Stimulated activated CD4-positive, alpha-beta T cell treated with anti-CD3 and anti-CD28 coated beads, Interleukin-15, amount 100 ng/mL, for 1 hour (primary cell): ENCODE measurements at places on chromosomes 16 and 17.

DNA sequence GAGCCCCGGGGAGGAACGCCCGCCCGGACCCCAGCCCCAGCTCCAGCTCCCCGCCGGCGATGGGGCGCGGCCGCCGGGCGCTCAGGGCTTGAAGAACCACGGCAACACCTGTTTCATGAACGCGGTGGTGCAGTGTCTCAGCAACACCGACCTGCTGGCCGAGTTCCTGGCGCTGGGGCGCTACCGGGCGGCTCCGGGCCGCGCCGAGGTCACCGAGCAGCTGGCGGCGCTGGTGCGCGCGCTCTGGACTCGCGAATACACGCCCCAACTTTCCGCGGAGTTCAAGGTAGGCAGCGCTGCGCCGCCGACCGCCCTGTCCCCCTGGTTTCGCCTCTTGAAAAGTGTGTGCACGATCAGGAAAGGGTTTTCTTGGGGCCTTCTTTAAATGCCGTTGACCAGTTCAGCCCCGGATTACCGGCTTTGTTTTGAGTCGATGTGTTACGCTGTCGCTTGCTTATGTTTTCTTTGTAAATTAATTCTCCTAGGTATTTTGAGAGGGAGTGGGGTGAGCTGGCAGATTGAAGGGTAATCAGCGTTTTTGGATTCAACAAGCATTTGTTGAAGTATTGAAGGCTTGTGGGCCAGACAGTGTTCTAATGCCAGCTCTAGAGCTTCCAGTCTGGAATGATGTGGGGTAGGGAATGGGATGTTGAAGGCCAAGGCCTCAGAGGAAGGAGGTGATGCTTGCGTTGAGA, 681 bp downstream of the USP43 start:
- no peak for DNase-seq

GRCh38 chr17:4319221-4319620, 47.3 kb downstream of the UBE2G1 start:
- no peak for DNase-seq

- DNase-seq = no peak
Observed at GRCh38 chr17:1986783-1987451, 38.2 kb downstream of the RTN4RL1 start.

DNA sequence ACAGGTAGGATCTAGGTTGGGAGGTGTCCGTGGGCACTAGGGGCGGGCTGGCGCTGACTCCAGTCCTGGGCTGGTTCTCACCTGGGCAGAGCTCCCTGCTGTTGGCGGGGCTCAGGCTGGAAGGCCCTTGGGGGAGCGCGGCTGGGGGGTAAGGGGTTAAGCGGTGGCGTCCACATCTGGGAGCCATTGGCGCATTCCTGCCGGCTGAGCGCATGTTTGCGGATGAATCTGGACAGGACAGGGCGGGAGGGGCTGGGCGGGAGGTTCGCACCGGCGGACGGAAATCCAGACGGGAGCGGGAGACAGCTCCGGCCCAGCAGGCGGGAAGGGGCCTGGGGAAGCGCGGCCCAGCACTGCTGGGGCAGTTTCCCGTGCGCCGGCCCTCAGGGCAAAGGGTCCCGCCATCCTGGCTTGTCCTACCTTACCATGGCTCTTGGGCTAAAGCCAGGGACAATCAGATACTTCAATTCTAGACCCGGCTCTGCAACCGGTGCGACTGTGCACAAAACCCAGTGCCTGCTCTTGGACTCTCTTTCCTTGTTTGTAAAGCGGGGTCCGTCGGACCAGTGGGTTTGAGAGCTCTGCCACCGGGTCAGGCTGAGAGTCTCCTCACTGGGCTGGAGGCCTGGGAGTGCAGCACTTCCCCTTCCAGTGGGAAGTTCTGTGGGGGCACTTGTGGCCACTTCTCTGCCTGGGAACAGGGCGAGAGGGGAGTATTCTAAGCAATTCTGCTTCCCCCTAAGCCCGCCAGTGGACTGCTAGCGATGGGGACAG, 7.8 kb downstream of the RARA start:
- DNase-seq = no peak

DNA sequence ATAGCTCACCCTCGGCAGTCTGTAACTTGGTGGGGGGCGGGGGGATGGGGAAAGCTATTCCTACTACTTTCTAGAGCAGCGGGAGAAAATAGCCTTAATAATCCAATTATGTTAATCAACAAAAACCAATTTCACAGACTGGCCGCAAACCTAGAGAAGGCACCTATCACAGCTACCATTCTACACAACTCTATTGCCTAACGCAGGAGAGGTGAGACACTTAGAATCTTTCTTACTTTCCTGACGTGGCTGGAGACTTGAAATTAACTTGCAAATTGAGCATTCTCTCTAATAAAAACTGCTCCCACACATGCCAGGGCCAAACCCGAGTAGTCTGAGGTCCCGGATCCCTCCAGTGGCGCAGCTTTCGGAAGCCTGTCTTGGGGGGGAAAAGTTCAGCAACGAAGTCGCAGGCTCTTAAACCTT, 794 bp downstream of the SMG6 start:
- no peak for DNase-seq

DNA sequence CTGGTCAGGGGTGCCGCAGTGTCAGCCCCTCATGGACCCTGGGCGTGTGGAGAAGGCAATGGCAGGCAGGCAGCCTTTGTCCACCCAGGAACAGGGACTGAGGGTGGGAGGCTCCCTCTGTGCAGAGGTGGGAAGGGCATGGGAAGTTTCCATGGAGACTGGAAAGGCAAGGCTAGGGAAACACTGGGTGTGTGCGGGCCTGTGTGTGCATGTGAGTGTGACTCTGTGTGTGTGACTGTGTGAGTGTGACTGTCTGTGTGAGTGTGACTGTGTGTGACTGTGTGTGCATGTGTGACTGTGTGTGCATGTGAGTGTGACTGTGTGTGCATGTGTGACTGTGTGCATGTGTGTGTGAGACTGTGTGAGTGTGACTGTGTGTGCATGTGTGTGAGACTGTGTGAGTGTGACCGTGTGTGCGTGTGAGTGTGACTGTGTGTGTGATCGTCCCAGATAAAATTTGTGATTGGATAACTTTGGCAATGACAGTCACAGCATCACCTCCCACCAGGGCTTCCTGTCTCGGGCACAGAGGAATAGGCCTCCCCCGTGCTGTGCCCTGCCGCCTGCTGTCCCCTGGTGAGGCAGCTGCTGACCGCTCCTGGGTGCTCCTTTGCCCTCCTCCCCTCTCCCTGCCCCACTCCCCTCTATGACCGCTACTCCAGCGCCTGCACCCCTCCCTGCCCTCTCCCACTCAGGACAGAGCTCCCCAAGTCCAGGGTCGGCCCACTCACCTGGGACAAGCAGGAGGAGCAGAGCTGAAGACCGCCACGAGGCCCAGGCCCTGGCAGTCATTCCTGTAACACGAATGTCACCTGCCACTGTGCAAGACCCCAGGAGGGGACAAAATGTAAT, 698 bp downstream of the CD300C start:
- no peak for DNase-seq
